Glomerular endothelial cell (primary cell): ENCODE measurements at places on chromosomes 7 and 10. TPM values are rescaled to one million over a fixed set of nuclear protein-coding genes. Genes with fewer than 3 reads are reported as not detected.

DNA sequence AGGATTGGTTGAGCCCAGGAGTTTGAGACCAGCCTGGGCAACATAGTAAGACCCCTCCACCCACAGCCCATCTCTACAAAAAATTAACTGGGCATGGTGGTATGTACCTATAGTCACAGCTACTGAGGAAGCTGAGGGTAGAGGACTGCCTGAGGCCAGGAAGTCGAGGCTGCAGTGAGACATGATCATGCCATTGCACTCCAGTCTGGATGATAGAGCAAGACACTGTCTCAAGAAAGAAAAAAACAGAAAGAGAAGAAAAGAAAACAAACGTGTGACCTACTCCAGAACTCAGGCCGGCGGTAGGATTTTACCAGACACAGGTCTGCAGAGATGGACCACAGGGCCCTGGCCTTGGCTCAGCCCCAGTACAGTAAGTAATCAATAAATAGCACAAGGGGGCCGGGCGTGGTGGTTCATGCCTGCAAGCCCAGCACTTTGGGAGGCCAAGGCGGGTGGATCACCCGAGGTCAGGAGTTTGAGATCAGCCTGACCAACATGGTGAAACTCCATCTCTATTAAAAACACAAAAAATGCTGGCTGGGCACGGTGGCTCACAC, 35.4 kb upstream of the TNRC18 start:
- no peak for DNase-seq

DNA sequence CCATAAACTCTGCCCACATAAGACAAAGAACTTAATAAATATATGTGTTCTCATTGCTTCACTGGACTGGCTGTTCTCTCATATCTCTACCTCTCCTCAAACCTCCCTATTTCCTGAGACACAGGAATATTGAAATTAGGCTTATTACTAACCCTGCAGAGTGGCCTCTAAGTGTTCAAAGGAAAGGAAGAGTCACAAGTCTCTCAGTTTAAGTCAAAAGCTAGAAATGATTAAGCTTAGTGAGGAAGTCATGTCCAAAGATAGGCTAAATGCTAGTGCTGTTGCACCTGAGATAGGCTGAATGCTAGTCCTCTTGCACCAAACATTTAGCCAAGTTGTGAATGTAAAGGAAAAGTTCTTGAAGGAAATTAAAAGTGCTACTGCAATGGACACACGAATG, 41.1 kb downstream of the GNAI1 start:
- DNase-seq, result no peak

DNA sequence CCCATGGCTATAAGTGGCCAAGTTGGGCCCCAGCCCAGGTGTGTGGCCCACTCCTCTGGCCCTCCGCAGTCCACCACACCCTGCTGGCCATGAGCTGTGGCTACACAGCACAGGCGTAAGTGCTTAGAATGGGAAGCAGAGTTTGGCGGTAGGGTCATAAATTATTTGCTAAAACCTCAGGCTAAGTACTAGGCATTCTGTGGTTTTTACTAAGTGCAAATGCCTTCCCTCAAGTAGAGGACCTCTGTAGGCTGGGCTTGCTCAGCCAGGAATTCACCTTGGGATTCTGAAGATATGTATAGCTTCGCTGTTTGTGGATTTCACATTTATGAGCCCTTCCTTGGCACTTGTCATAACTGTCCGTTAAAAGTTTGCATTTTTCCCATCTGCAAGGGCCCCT, 44.8 kb upstream of the LOXL4 start:
- DNase-seq, result no peak

DNA sequence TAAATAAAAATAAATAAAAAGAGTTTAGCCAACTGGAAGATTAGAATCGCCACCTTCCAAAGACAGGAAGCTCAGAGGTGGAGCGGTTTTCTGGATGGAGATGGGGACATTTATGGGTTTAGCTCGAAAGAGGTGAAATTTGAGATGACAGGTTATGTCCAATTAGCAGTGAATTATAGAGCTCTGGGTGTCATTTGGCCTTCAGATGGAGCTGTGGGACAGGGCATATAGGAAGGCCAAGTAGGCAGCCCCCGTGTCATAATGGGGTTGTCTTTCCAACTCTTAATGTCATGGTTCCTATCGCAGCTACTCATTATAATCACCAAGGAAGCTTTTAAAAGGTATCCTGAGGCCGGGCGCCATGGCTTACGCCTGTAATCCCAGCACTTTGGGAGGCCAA, 21.0 kb upstream of the EEPD1 start:
- DNase-seq, result no peak

DNA sequence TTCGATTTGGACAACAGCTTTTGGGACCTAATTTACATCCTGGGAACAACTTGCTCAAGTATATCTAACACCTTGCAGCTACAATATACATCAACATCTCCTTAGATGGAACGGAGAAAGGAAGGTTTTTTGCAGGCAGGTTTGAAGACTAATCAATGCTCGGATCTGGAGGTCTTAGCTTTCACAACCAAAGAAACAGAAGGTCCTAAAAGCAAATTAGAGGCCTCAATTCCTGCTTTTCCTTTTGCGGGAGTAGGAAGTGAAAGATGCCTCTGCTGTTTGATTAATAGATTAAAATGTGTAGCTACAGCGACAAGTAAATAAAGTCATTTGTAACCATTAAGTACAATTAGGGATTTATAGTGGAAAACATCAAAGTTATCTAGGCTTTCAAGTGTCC, 3.7 kb upstream of the SP8 start:
- DNase-seq, result no peak

DNA sequence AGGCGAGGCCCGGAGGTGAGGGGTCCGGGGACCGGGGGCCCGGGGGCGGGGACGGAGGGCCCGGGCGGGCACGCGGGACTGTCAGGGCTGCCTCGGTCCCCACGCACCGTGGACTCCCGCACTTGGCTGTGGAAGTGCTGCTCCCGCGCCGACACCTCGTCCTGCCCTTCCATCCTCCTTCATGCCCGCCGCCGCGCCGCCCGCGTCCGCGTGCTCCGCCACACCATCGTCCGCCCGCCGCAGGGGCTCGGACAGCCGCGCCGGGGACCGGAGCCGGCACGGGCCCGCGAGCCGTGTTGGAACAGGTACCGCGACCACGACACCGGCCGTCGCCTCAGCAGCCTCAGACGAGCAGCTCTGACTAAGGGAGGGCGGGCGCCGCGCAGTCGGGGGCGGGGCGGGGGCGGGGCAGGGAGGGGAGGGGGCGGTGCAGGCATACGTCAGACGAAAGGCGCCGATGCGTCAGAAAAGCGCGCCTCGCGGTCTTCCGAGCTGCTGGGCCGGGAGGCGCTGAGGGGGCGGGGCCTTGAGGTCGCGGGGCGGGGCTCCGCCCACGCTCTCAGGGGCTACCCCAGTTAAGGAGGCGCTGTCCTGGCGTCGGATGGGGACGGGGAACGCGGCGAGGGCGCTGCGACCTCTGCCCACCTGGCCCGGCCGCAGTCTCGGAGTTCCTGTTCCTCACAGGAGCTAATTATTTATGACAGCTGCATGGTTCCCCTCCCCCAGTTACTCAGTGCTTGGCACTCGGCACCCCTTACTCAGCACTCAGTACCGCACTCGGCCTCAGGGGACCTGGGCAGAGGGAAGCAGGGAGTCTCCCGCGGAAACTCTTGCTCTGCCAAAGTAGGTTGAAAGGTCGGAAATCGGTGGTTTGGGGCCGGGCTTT, at the start of gene LMBR1:
LMBR1 (minus strand) TSS at position 363 of the 886 bp plus-strand sequence; CDS start at position 173, 190 bp downstream.
- peak; percentile 52 for DNase-seq

GRCh38 chr10:4677296-4678021, 148.5 kb upstream of the AKR1E2 start:
- peak; percentile 68 for DNase-seq

GRCh38 chr10:25933653-25934608, at the start of gene MYO3A:
Gene MYO3A, plus strand, starts transcription at chr10:25934229. Its CDS starts 17,882 bp downstream, at chr10:25952111.
- no peak for DNase-seq

- DNase-seq, result no peak
Observed at GRCh38 chr10:103353281-103353680, 2.3 kb upstream of the PCGF6 start.

DNA sequence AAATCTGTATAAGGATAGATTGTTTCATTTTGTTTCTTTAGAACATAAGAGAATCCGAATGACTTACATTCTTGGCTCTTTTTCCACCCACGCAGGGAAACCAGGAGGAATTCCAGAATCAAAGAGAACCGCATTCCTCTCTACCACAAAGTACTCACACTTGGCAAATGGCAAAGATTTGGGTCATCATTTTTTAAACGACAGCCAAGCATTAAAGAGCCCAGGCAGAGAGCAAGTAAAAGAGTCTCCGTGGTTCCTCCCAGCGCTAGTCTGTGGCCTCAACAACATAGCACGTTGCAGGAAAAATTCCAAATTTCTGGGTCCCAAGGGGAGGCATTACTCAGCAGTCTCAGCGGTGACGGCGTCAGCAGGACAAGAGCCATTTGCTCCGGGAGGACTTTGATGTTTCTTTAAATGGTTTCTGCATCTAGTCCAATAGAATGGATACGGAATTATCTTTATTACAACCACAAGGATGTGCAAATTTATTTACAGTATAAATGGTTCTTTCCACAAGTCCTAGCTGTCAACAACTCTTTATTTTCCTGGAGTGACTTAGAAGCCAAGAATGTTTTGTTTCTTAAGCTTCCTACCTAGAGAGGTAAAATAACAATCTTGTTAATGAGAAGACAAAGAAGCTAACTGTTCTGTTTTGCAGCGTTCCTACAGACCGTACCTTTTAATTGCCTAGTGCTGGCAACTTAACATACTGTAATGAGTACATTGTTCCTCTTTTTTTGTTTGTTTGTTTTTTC, 232.5 kb downstream of the SKIDA1 start:
- no peak for DNase-seq

GRCh38 chr7:132279718-132280117, 296.6 kb downstream of the PLXNA4 start:
- no peak for DNase-seq

DNA sequence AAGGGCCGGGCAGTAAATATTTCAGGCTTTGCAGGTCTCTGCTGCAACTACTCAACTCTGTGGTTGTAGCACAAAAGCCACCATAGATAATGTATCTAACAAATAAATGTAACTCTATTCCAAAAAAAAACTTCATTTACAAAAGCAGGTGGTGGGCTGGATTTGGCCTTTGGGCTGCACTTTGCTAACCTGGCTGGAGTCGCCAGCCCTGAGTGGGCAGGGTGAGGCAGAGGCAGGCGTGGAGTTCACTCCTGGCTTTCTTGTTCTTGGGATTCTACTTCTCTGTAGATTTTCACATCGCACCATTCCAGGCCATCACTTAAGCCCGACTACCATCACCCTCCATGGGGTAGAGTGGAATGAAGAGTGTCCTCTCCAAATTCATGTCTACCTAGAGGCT, 367.6 kb upstream of the MGMT start:
- no peak for DNase-seq

DNA sequence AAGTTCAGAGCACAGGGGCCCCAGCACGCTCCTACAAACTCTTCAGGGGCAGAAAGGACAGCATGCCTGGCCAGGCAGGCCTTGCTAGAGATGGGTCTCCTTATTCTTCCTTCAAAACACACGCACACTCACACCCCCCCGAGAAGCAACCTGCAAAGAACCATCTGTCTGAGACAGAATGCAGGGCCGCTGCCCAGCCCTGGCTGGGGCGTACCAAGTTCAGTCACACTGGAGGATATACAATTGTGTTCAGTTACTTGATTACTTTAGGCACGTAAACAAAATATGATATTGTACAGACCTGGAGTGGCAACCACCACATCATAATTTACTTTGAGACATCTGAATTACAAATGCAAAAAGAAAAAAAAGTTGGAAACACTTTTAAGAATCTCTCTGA, 5.7 kb downstream of the FAM53B start:
- DNase-seq, result no peak

DNA sequence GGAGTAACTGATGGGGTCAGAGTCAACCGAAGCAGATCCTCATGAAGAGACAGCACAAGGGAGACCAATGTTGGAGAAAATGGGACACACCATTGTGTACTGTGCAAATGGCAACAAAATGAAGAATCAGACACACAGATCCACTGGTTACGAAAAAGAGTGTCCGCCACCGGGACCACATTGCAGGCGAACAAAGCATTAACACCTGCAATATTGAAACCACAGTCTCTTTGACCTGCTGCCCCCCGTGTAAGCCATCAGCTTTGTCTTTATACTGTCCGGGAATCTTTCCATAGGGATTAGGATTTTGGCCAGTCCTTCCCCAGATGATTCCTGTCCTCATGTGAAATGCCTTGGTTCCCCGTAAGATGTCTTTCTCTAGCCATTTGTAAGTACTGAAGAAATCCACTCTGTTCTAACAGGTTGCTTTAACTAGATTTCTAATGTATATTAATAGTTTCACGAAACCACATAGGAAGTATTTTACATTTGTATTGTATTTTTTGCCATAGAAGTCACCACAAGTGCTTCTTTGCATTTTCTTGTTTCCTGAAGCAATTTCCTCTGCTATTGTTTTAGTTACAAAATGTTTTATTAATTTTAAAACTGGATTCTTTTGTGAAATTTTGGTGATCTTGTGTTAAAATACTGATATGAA, 140.8 kb upstream of the NFE2L3 start:
- no peak for DNase-seq

GRCh38 chr7:48004638-48005037, 24.3 kb downstream of the SUN3 start:
- no peak for DNase-seq

DNA sequence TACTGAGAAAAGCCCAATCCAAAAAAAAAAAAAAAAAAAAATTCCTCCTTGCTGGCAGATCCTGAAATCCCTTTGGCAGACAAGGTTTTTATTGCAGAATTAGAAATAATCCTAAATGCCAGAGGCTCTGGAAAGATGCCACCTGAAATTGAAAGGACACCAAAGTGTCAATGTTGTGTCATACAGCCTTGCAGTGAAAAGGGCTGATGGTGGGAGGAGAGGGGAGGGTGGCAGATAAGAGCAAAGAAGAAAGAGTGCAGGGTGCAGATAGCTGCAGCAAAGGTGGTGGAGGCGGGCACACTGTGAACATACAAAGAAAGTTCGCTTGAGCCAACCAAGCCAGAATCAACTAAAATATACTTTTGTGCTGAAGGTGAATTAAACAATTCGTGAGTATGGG, 8.2 kb upstream of the OPTN start:
- no peak for DNase-seq

- no peak for DNase-seq
Observed at GRCh38 chr7:74292757-74293576, 3.8 kb downstream of the CLIP2 start.

DNA sequence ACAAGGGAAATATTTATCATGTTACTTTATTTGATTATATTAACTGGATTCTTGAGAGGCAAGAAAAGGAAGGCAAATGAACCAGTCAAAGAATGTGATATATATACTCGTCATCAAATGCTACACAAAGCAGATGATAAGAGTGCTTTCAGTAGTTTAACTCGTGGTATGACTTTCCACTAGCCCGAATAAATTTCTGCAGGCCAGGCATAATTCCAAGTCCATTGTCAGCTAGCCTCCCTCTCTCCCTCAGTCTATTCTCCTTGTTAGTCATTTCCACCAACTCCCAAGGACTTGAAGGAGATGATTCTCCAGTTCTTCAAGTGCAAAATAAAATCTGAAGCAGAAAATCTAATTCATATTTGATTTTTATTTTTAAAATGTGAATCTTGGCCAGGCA, 190.5 kb downstream of the GLI3 start:
- DNase-seq, result no peak

- DNase-seq, result no peak
Observed at GRCh38 chr10:71042216-71042615, 153.9 kb upstream of the PCBD1 start.

Gene FRMD4A
- 120 and 162 TPM in 2 replicates for total RNA-seq

Gene ASB10
- total RNA-seq, result not detected in 2 replicates

Gene SPDYE6
- not detected in 2 replicates for total RNA-seq

Gene ANKRD30A
- not detected in 2 replicates for total RNA-seq

Gene PDGFA
- total RNA-seq, result 44.5 and 50.6 TPM in 2 replicates

Gene RAPGEF5
- 121 and 230 TPM in 2 replicates for total RNA-seq

Gene TAC1
- not detected in 2 replicates for total RNA-seq

Gene PHTF2
- 8.3 and 13.2 TPM in 2 replicates for total RNA-seq

Gene LIPJ
- not detected in 2 replicates for total RNA-seq

Gene MKI67
- total RNA-seq, result 8.9 and 25.0 TPM in 2 replicates

Gene TRIM74
- total RNA-seq, result 0.76 TPM in 1 of 2 replicates, not detected in the other

Gene TSPAN13
- total RNA-seq, result 27.9 and 37.5 TPM in 2 replicates
